ENCODE measurements at places on chromosomes 12 and 14.
A peak's percentile ranks its signal among the peaks of the same experiment; 100 is the strongest.

GRCh38 chr12:50732591-50732990, 31.3 kb upstream of the ATF1 start:
- DNase-seq: peak; percentile 28

DNA sequence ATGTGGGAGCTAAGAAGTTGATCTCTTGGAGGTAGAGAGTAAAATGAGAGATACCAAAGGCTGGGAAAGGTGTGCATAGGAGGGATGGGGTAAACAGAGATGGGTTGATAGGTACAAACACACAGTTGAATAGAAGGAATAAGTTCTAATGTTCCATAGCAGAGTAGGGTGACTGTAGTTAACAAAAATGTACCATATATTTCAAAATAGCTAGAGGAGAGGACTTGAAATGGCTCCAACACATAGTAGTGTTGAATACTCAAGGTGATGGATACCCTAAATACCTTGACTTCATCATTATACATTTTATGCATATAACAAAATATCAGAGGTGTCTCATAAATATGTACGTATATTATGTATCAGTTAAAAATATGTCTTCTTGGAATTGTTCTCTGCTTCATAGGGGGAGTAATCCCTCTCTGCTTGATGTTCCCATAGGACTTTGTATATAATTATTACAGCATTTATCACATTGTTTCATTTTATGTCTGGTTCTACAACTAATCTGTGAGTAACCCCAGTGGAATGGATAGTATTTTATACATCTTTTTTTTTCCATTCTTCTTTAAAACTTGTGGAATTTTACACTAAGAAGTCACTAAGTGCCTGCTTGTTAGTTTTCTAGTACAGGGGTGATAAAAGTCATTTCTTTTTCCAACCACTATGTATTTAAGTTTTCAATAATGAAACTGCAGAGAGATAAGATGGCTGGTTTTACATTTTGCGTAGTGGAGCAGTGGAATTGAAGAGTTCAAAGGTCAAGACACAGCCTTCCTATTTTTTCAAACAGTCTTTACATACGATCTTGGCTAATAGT, 1940.0 kb upstream of the SEL1L start:
- DNase-seq: no peak

GRCh38 chr14:68681256-68682011, 111.4 kb downstream of the ZFP36L1 start:
- DNase-seq: no peak

GRCh38 chr14:71320734-71321573, 413.7 kb downstream of the PCNX1 start:
- DNase-seq: no peak

DNA sequence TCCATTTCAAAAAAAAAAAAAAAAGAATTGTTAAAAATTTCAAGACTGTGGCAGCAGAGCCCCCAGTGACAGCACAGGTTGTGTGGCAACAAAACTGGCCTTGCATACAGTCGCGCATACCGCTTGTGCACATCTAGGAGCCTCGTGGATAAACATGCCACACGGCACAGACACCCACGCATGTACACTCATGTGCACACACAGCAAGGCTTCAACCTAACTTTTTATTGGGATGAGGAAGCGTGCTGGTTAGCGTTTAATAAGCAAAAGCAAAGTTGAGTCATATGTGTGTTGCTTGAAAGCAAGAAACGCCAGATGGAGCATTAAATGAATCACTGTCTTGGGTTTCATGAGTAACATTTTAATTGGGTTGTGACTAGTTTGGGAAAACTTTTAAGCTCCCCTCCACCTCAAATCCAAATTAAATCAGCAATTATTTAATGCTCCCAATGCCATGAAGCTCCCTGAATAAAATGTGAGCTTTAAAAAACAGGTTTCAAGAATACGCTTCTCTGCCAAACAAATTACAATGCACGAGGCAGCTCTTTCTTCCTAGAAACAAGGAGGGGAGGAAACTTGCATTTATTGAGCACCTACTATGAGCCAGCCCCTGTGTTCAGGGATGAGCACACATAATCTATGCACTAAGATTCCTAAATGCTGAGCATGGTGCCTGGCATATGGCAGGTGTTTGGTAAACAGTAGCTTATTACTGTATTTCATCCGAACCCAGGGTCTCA, 35.7 kb upstream of the EML1 start:
- peak; percentile 100 for DNase-seq

DNA sequence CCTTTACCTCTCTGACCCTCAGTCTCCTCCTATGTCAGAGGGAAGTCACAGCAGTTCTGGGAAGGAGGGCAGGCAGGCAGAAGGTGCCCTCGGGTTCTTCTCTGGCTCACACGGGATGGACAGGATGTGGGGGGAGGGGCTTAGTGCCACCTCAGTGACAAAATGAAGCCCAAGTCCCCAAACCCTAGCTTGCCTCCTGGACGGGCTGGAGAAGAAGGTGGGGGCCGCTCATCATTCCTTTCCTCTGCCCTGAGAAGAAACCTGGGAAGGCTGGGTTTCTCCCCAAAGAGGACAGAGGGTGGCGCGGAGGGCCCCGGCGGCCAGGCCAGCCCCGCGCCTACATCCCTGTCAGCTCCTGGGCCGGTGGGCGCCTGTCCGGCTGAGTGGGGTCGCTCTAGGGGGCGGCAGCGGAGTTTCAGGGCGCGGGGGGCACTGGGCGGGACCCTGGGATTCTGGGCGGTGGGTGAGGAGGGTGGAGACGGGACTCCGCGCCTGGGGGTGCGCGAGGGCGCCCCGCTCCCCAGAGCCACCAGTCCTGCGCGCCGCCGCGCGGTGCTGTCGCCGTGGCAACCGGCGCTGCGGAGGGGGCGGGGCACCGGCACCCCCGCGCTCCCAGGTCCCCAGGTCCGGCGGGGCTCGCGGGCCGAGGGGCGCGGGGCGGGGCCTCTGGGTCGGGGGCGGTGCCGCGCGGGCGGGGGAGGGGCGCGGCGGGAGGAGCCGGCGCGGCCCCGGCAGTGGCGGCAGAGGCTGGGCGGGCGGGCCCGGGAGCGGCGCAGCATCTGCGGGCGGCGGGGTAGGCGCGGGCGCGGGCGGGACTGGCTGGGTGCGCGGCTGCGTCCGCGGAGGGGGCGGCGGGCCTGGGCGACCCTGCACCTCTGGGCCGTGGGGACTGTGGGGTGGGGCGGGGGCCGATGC, at the start of gene TMEM121:
TSS of gene TMEM121 (plus strand) at position 723 of the 915 bp plus-strand sequence. CDS start 2,252 bp downstream, outside the sequence.
- DNase-seq: no peak

GRCh38 chr12:94686834-94687628, 36.7 kb upstream of the TMCC3 start:
- no peak for DNase-seq

DNA sequence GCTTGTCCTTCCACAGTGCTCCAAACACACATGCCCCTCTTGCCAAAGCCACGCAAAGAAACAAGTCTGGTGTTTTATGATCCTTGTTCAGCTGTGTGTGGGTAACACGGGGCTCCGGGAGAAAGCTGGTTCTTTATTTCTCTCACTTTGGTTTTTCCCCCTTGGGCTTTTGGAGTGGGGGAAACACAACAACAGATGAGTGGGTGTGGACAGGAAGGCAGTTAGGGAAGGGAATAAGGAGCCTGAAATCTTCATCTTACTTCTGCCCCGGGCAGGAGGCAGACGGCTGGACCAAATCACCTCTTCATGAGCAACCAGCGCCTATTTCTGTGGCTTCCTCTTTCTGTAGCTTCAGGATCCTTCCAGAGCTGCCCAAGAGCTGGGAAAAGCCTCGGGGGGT, 218.5 kb downstream of the PHETA1 start:
- no peak for DNase-seq

DNA sequence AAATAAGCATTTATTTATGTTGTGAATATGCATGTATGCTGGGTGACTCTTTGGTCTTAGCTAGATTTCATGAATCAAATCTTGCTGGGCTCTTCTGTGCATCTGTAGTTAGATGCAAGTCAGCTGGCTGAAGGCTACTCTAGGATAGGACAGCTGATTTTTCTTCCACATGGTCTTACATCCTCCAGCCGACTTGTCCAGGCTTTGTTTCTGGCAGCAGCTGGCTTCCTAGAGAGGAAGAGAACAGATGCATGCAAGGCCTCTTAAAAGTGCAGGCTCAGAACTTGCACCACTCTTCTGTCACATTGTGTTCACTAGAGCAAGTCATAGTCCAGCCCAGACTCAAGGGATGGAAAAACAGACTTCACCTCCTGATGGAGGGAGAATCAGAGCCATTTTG, 435.4 kb upstream of the STXBP6 start:
- no peak for DNase-seq

- peak; percentile 23 for DNase-seq
Observed at GRCh38 chr12:7113389-7113871, 4.4 kb upstream of the C1RL start.

GRCh38 chr14:99656171-99656570, 11.2 kb downstream of the HHIPL1 start:
- no peak for DNase-seq

GRCh38 chr14:65329911-65330310, 82.6 kb upstream of the FUT8 start:
- DNase-seq: no peak

GRCh38 chr14:96215452-96216244, 11.0 kb downstream of the BDKRB2 start:
- DNase-seq: no peak

DNA sequence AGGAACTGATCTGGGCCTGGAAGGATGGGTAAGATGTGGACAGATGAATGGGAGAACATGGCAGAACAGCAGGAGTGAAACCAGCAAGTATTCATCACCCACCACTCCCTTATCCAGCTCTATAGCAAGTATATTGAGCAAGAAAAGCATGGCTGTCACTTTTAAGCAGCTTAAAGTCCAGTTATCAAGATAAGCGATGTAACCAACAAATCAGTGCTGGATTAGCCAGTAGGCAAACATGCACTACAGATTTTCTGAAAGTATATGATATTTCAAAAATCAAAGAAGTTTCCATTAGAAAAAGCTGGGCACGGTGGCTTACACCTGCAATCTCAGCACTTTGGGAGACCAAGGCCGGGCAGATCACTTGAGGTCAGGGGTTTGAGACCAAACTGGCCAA, 53.9 kb upstream of the ATP2A2 start:
- DNase-seq: no peak

DNA sequence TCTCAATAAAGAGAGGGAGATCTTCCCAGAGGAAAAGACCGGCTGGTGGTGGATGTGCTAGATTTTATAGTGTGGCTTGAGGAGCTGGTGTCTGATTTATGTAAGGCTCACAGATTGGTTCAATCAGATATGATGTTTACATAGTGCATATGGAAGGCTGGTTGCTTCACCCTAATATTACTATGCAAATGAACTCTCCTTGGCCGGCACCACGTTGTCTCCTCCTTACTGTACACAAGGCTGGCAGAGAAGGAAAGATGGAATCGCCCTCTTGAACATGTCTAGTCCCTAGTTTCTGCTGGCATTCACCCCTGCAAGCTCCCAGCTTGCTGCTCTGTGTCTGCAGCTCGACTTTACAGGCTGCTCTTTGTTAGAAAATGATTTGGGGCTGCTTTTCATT, 8.9 kb downstream of the FAM186A start:
- no peak for DNase-seq

Measured in renal cortical epithelial cell (primary cell).